ENCODE measurements at places on chromosomes 1 and 21.

DNA sequence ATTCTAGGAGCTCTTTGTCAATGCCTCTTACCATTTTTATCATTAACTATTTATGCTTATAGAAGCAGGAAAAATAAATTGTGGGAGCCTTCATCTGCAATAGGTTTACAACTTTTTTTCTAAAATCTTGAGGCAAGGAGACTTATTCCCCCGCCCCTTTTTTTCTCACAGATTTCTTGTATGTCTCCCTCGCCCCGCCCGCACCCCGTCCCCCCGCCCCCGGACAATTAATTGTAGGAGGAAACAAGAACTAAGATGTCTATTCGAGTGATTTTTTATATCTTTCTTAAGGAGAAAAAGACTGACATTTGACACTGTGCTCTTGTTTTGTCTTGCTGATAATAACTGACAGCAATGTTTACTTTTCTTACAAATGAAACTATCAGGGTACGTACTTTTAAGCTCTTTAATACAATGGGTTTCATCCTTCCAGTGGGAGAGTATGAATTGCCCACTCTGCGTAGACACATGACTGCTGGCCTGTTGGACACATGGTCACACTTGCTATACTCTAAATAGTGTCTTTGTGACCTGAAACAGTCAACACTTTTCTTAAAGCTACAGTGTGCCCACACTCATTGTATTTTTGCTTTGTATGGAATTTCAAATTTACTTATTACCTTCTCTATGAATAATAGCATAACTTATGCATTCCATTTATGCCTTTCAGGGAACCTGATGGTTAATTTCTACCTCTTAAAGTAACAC, 1.5 kb upstream of the IVNS1ABP start:
- DNase-seq: no peak

DNA sequence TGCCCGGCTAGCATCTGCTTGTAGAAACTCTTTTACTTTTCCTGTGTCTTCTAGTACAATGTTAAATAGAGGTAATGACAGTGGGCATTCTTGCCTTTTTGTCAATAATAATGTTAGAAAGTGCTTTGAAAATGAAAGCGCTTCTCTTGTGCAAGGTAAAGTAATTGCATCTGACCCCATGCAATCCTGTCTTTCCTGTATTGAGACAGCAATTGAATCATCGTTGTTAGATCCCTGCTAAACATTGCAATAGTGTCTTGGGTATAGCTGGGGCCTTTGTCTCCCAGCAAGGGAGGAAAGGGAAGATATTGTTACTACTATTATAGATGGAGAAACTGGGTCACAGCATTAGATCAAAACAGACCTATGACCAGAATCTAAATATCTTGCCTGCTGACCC, 80.9 kb downstream of the TLR5 start:
- DNase-seq: no peak

GRCh38 chr1:218779341-218780100, 394.2 kb upstream of the LYPLAL1 start:
- no peak for DNase-seq

DNA sequence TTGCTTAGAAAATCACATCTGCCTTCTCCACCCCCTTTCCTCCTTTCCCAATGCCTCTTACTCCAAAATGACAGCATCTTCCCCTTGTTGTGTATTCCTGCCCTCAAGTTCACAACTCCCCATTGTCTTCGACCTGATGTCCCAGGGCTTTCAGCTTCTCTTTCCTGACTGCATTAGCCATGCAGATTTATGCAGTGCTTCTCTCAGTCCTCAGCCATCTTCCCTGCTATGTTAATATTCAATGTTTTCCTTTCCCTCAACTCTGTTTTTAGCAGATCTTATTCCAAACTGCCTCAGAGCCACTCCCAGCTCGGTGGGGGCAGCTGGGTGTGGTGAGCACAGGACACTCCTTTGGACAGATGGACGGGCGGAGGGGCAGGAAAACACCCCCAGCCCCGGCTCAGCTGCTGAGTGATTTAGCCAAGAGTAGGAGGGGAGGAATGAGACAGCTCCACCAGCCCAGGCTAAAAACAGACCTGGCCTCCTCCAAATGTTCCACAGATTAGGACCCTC, 71.0 kb downstream of the CD2 start:
- peak; percentile 58 for DNase-seq

- no peak for DNase-seq
Observed at GRCh38 chr1:225890346-225891228, 1.6 kb upstream of the LEFTY1 start.

DNA sequence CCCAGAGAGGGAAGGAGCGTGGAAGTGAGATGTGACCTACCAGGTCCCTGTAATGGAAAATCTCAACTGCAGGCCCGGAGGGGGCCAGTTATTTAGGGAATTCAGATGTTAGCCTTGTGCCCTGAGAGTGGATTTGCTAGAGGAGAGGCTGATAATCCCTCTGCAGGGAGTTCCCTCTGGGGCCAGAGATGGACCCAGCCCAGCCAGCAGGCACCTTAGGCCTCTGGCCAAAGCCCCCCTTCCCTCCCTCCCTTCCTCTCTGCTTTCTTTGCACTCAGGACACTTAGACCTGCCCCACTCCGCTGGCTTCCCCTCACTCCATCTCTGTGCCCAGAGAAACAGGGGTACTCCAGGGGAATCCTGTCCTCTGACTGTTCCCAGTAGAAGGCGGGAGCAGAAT, 1.5 kb upstream of the ATP1A2 start:
- no peak for DNase-seq

- DNase-seq: no peak
Observed at GRCh38 chr1:33740040-33740744, 123.7 kb upstream of the HMGB4 start.

GRCh38 chr1:61254634-61255357, 172.4 kb downstream of the NFIA start:
- peak; percentile 65 for DNase-seq

- peak; percentile 41 for DNase-seq
Observed at GRCh38 chr21:42467140-42467983, 28.7 kb downstream of the RSPH1 start.

DNA sequence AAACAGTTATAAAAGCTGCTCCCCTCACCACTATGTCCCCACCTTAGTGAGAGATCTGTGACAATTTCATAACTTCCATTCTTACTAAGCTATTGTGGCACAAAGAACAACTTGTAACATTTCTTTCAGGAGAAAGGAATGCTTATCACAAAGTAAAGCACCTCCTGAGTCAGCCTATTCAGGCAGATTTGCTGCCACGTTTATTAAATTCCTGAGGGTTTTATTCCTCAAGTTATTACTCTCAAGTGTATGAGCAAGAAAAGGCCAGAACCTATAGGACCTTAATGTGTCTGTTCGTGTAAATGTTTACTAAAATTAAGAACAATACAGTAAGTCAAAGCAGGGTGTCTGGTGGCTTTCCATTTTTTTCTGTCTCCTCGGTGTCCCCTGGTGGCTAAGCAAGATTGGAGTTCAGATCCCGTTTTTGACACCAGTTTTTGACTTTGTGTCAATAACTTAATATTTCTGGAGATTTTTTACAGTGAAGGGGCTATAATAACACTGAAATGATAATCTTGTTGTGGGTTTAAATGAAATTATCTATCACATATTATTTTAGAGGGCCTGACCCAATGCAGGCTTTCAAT, 1539.6 kb downstream of the BRINP3 start:
- peak; percentile 1 for DNase-seq

- DNase-seq: peak; percentile 97
Observed at GRCh38 chr1:155061381-155062150, 2.0 kb upstream of the EFNA4 start.

- no peak for DNase-seq
Observed at GRCh38 chr21:41429925-41430491, 4.0 kb downstream of the MX1 start.

- no peak for DNase-seq
Observed at GRCh38 chr1:94887603-94888171, 39.2 kb downstream of the CNN3 start.

- no peak for DNase-seq
Observed at GRCh38 chr1:148372731-148373130, 110.4 kb downstream of the PPIAL4G start.

- peak; percentile 31 for DNase-seq
Observed at GRCh38 chr1:224498574-224499170, 64.1 kb upstream of the WDR26 start.
